ENCODE measurements at places on chromosomes 3 and 15.

DNA sequence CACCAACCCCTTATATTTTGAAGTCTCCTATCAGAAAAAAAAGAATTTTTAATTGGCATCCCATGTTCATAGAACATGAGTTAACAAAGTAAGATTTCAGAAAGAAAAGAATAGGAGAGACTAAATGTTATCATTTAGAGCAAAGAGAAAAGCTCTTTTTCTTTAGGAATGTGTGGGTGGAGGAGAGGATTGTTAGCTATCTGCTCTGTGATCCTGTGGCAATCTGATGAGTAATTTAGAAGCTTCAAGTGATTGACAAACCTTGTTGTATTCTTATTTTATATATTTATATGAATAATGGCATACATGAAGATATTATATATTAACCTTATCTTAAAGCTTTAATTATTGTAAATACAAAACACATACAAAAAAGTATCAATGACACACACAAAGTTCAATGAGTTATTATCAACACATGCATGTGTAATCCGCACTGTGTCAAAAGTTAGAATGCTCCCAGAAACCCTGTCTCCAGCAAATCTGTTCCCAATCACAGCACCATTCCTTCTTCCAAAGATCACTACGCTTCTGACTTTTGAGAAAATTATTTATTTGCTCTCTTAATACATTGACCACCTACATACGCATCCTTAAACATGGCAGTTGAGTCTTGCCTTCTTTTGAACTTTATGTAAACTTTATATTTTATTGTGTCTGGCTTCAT lies 907.4 kb downstream of the MCTP2 start:
- no peak for DNase-seq

GRCh38 chr3:188041193-188041592 lies 112.8 kb upstream of the LPP start:
- DNase-seq, result no peak

GRCh38 chr3:133713347-133713746 lies 32.8 kb upstream of the TF start:
- no peak for DNase-seq

DNA sequence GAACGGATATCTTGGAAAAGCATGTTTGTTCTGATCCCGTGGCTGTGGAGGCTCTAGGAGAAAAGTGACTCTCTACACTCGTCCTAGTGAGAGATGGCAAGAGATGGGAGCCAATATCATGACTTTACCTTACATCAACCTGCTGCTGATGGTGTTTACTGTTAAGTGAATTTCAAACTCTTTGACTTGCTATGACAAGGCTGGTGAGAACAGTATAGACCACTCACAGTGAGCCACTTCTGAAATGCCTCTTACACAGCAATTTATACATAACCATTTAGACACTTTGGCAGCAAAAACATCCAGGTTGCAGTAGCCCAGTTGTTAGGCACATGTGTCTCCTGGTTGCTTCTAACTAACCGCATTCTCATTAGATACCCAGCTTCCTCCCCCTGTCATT lies 43.3 kb downstream of the IL5RA start:
- DNase-seq, result no peak

DNA sequence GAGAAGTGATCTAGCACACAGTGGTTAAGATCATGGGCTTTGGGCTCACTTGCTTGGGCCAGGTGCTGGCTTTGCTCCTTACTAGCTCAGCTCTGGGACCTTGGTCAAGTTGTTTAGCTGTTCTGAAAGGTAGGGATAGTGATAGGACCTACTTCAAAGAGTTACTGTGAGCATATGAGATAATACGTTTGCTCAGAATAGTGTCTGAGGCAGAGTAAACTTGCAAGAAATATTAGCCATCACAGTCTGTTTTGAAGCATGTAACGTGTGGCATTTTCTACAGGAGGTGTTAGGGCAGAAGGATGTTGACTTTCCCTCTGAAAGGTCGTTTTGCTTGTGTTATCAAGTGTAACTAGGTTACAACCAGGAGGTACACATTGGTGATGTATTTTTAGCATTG lies 34.5 kb upstream of the NFKBIZ start:
- DNase-seq, result no peak
